ENCODE measurements at places on chromosomes 1 and 21.

- peak; percentile 65 for DNase-seq
These were observed 1.2 kb upstream of the KIRREL1 start for GRCh38 chr1:157992031-157992832.

DNA sequence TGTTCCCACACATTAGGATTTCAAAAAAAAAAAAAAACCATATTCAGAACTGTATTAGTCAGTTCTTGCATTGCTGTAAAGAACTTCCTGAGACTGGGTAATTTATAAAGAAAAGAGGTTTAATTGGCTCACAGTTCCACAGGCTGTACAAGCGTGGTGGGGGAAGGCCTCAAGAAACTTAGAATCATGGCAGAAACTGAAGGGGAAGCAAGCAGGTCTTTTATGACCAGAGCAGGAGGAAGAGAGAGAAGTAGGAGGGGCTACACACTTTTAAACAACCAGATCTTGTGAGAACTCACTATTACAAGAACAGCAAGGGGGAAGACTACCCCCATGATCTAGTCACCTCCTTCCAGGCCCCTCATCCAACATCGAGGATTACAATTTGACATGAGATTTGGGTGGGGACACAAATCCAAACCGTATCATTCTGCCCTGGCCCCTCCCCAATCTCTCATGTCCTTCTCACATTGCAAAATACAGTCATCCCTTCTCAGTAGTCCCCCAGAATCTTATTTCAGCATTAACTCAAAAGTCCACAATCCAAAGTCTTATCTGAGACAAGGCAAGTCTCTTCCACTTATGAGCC is 51.8 kb downstream of the POU2F1 start:
- no peak for DNase-seq

- DNase-seq: peak; percentile 15
These were observed 101.8 kb downstream of the PRDM16 start for GRCh38 chr1:3170561-3171453.

DNA sequence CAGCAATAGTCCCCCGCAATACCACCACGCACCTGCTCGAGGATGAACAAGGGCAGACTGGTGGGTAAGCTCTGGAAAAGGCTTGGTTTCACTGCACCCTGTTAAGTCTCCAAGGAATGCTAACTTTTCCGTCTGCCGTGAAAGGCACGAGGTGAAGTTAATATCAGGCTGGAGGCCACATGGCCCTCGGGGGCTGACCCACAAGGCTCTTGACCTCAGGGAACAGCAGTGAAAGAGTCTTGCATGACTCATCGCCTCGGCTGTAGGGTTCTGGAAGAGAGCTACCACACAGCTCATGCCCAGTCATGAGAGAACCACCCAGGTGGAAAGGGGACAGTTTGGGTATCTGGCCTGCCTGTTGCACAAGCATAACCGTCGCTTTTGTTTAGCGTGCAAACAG is 24.7 kb downstream of the SCCPDH start:
- peak; percentile 80 for DNase-seq

- DNase-seq: no peak
These were observed 34.7 kb upstream of the RIPK4 start for GRCh38 chr21:41801321-41802197.

GRCh38 chr21:42843056-42843455 is 36.3 kb downstream of the WDR4 start:
- no peak for DNase-seq

GRCh38 chr1:37958690-37959089 is 11.8 kb upstream of the INPP5B start:
- DNase-seq: peak; percentile 82

DNA sequence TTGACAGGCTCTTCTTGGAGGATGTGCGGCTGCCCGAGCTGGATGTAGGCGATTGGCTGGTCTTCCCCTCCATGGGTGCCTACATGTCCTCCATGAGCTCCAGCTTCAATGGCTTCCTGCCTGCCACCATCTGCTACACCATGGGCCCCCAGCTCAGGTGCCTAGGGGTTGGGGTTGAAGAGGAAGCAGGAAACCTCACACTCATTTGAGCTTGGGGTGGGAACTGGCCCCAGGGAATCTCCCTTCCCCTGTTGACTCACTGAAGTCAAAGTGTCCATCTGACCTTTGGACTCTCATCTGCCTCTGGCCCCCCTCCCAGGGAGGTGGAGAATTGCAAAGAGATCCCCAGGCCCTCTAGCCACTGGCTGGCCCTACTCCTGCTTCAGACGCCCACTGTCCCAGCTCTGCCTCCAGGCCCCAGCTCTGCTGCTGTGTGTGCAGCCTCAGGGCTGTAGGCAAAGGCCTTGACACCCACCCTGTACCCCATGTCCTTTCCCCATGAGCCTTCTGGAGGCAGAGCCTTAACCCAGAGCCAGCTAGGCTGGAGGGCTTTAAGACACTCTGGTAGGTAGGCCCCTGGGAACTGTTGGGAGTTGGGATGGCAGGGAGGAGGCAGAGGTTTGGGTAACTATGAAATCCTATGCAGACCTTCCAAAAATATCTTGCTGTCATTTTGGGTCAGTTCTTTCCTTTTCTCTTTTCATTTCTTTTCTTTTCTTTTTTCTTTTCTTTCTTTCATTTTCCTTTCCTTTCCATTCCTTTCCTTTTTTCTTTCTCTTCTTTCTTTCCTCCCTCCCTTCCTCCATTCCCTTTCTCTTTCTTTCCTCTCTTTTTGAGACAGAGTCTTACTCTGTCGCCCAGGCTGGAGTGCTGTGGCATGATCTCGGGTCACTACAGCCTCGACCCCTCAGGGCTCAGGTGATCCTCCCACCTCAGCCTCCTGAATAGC is 66.9 kb upstream of the TINAGL1 start:
- peak; percentile 62 for DNase-seq
